Karpas-422 (cell line): ENCODE measurements at places on chromosomes 2 and 18.
A peak's percentile ranks its signal among the peaks of the same experiment; 100 is the strongest.

- no peak for DNase-seq
Observed at GRCh38 chr2:60292242-60292641, 261.2 kb downstream of the BCL11A start.

GRCh38 chr2:238691596-238692491, 156.0 kb upstream of the TWIST2 start:
- no peak for DNase-seq

- DNase-seq, result peak; percentile 59
Observed at GRCh38 chr2:7111626-7112025, 194.4 kb downstream of the RNF144A start.

DNA sequence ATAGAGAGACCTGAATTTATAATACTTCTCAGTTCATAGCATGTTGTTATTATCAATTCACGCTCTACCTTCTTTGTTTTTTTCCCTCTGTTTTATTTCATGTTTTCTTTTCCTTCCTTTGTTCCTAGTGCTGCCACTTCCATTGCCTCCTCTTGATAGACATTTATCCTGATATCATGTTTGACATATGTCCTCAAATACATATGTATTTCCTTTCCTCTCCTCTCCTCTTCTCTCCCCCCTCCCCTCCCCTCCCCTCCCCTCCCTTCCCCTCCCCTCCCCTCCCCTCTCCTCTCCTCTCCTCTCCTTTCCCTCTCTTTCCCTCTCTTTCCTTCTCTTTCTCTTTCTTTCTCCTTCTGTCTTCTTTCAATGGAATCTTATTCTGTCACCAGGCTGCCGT, 67.8 kb downstream of the TDRD15 start:
- DNase-seq, result no peak

- DNase-seq, result no peak
Observed at GRCh38 chr18:32381761-32382160, 88.9 kb downstream of the GAREM1 start.

DNA sequence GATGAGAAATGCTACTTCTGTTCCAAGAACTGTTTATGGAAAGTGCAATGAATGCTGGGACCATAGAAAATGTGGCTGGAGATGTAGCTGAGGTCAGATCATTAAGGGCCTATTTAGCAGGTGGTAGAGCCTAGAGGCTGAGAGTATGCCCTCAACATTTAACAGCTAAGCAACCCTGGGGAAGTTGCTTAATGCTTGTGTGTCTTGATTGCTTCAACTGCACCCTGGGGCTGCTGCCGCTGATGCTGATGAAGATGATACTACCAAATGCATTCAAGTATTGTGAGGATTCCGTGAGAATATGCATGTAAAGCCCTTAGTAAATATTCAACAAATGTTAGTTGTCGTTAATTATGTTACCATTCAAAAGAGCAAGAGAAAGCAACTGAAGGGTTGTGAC, 273.2 kb downstream of the BCL11A start:
- DNase-seq, result no peak

DNA sequence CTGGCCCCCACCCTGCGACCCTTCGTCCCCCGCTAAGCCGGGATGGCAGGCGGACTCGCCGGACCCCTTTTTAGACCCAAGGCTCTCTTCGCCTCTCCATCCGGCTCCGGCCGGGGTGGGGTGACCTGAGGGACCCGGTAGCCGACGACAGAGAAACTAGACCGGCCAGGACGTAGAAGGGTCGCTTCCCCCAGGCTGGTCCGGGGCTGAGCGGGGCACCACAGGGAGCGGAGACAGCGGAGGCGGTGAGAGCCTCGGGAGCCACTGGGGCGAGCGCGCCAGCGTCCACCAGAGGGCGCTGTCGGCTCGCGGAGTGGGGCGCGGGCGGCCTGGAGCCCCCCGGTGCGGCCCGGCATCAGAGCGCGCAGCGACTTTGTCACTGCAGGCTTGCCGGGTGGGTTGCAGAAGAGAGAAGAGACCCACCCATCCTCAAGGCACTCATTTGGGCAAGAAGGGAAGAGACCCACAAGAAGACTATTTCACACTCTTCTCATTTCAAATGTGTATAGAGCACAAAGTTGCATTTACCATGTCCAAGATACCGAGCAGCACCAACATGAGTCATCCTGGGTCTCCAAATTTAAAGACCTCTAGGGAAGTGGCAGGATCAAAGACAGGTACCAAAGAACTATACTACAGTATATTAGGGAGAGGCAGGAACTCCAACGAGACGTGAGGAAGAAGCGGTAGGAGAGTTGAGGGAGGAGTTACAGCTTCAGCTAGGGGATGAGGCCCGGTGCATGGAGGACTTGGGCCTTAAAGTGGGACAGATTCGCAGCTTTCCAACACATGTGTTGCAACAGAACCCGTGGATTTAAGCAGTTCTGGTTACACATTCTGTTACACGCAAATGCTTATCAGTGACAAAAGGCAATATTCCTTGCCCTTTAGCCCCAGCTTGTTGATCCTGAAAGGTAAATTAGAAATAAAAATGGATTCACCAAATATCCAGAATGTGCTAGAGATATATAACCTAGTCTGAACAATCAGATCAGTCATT, 7.6 kb upstream of the PRKCE start:
- DNase-seq, result peak; percentile 91

DNA sequence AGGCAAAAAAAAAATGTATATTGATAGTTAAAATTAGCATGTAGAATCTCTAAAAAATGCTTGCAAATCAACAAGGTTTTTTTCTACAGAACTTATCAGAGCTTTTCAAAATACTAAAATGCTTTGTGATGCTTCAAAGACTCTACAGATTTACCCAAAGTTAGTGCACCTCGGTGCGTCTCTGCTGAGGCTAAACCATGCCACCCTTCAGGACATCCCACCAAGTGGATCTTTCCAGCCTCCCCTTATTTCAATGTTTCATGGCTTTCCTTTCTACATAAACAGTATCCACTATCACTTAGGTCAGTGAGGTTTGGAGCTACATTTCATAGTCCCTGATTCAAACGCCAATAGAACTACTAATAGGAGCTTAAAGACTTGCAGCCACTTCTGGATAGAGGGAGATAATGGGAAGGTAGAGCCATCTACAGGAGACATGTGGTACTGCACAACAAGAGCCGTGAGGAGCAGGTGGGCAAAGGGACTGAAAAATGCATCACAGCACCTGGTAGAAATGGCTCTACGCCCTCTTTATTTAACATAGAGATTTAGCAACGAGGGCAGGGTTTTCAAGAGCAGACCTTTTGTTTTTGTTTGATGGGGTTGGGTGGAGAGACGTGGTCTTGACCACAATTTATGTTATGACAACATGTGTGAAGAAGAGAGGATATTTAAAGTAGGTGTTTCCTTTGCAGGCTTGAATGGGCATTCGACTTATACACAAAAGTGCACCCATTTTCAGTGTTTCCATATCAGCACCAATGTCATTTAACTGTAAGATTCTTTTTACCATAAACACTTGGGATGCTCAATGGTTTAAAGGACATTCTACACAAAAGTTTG, 56.1 kb upstream of the SLC35G4 start:
- peak; percentile 85 for DNase-seq

- no peak for DNase-seq
Observed at GRCh38 chr2:172285010-172285621, 142.3 kb upstream of the ITGA6 start.

DNA sequence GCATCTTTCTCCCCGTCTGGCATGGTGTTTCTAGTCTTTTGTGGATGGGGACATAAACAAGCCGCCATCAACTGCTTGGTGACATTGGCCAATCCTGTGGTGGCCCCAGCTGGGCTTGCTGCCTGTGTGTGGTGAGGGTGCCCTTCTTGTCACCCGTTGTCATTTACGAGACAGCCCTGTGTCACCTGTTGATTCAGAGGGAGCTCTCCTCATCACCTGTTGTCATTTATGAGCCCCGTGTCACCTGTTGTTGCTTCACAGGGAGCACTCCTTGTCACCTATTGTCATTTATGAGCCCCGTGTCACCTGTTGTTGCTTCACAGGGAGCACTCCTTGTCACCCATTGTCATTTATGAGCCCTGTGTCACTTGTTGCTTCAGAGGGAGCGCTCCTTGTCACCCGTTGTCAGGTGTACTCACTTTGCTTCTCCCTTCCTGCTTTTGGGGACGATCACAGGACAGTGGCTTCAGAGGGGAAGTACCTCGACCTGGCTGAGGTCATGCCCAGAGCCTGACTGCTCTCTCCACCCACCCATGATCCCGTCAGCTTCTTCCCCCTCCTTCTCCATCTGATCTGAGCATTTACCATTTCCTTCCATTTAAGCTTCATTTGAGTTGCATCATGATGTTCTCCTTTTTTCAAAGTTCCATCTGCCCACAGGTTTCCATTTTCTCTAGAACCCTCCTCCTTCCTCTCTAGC, 29.1 kb downstream of the HPCAL1 start:
- DNase-seq, result no peak

- DNase-seq, result no peak
Observed at GRCh38 chr2:158934170-158934569, 34.3 kb upstream of the TANC1 start.

GRCh38 chr2:232120911-232121310, 159.4 kb downstream of the DIS3L2 start:
- DNase-seq, result no peak

DNA sequence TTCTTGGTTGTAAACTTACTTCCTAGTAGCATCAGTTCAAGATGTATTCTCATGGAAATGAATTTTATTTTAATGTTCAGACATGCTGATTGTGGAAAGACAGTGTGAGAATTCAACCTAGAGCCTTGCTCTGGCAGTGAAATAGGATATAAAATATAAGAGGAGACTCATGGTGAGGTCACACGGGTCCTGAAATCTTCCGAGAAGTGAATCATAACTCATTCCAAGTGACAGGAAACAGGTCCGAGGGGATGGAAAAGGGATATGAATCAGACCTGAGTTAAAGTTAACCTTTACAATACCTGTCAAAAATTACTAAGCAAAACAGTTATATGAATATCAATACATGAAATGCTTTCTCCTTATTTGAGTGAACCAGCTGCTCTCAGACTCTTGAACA, 185.2 kb upstream of the LRRTM1 start:
- DNase-seq, result no peak

GRCh38 chr2:47617523-47618271, 165.2 kb upstream of the MSH6 start:
- DNase-seq, result no peak

GRCh38 chr18:73355121-73355520, 487.3 kb upstream of the NETO1 start:
- DNase-seq, result no peak

DNA sequence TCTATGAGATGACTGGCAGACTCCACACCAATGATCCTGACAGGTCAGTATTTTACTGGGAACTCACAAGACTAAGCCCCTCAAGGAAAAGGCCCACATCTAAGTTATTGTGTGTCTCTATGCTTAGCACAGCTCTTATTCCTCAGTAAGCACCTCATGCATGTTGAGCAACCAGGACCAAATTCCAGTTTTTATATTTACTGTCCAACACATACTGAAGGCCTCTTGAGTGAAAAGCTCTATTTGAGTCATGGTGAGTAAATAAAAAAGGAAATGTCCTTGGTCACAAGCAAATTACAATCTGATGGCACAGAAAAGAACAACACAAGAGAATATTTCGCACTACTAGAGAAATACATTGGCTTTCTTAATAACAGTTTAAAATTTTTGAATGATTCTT, 87.9 kb upstream of the ETAA1 start:
- no peak for DNase-seq

DNA sequence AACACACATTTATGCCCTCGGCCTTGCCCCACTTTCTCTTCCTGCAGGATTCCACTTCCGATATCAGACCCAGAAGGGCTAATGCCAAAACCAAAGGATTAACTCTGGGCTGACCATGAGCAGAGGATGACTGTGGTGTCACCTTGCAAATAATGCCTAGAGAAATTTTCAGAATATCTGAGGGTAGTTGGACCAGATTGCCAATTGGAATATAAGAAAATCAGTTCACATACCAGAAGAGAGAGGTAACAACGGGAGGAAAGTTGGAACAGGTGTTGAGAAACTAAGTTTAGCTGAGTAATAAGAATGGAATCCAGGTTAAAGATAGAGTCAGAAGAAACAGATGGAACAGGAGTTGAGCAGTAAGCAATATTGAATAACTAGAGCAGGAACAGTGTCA, 232.7 kb upstream of the UBE2E3 start:
- no peak for DNase-seq

GRCh38 chr2:134823431-134823830, 15.0 kb upstream of the ACMSD start:
- no peak for DNase-seq

- no peak for DNase-seq
Observed at GRCh38 chr2:27307545-27308358, 493 bp downstream of the UCN start.

- DNase-seq, result peak; percentile 60
Observed at GRCh38 chr2:97745474-97746174, 32.2 kb downstream of the ZAP70 start.

GRCh38 chr2:181807526-181807925, 84.0 kb upstream of the ITPRID2 start:
- no peak for DNase-seq

DNA sequence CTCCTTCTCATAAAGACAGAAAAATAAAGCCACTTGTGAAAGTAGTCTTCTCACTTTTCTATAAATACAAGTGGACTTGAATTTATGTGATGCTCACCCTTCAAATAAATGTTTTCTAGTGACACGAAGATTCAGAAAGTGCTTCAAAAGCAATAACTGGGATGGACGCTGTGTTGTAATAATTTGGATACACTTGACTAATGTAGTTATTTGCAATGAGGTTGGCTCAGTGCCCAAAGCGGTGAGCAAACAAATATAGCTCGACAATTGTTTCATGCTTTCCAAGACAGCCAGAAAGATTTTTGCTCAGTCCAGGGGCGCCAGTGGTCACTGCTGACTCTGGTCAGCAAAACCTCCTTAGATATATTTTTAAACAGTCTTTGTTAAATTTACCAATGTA, 278.6 kb upstream of the KLHL14 start:
- no peak for DNase-seq

DNA sequence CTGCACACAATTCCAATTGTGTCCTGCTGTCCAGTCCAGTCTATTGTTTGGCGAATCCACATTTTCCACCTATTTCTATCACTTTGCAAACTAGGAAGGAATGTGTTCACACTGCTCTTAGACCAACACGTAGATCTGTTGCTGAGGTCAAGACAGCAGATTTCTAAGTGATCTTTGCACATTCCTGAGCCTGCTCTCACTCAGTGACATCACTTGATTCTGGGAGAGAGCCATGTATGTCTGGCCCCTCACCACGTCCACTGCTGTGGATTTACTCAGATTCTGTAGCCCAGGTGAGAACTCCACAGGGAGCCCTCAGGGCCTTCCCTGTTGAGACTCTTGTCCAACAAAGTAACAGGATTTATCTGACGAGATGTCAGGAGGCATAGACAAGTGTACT, 317.2 kb downstream of the TSN start:
- DNase-seq, result no peak

GRCh38 chr2:71186973-71187372, 39.9 kb downstream of the PAIP2B start:
- DNase-seq, result no peak

- DNase-seq, result no peak
Observed at GRCh38 chr2:233267516-233268245, 16.2 kb downstream of the ATG16L1 start.

GRCh38 chr2:164542581-164543021, 78.7 kb downstream of the GRB14 start:
- DNase-seq, result no peak
